ENCODE measurements at places on chromosomes 2 and 18.

DNA sequence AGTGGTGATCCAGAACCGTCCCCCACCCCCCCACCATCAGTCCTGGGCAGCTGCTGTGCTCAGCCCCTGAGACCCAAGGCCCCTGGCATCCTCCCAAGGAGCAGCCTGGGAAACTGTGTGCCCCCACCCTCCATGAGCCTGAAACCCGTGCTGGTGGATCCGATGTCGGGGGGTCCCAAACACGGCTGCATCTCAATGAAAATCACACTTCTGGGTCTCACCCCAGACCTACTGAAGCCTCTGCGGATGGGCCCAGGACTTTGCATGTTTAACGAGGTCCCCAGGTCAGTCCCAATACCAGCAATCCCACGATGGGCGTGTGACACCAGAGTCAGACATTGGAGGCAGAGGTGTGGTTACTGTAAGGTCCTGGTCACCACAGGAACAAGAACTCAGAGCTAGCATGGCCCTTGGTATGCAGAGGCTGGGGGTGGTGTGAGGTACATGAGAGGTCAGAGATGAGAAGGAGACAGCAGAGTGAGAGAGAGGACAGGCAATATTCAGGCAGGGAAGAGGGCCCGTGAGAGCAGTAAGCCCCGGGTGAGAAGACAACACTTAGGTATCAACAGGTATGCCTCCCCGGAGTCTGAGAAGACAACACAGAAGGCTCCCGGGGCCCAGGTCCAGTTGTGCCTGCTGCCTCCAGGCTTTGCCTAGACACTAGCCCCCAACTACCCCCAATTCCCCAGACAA is 32.6 kb downstream of the MRPL35 start:
- DNase-seq = no peak

DNA sequence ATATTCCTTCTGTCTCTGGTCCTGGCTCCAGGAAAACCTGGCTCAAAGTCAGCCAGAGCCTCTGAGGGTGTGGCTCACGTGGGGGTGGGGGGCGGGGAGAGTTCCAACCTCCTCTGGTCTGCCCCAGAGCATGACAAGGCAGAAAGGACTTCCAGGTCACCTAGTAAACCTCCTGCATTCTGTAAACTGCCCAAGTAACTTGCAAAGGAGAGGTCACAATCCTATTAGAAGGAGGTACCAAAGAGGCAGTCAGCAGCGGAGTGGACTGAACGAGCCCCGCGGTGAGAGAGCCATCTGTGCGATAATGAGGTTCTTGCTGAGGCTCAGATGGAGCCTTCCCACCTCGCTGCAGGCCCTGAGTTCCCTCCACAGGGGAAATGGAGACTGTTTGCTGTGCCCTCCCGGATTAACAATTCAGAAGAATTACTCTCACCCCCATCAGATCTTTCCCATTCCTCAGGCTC is 58.9 kb upstream of the GATA6 start:
- DNase-seq = no peak

DNA sequence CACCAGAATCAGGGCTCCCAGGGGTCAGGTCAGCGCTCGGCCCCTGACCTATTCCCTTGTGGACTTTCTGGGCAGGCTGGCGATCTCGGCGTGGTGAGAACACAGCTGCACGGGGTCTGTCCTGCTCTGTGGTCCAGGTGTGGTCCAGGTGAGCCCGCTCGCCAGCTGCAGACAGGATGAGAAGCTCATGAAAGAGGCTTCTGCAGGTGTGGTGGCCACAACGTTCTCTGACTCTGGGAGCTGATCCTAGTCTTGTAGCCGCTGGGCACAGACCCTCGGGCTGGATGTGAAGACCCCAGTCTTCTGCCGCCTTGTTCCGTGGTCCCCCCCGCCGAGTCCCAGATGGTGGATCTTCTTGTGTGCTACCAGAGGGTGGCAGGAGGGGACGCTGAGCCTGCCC is 129.7 kb downstream of the RTP5 start:
- DNase-seq = no peak

- no peak for DNase-seq
Measured at GRCh38 chr18:58813105-58813504, 51.6 kb upstream of the ZNF532 start.

DNA sequence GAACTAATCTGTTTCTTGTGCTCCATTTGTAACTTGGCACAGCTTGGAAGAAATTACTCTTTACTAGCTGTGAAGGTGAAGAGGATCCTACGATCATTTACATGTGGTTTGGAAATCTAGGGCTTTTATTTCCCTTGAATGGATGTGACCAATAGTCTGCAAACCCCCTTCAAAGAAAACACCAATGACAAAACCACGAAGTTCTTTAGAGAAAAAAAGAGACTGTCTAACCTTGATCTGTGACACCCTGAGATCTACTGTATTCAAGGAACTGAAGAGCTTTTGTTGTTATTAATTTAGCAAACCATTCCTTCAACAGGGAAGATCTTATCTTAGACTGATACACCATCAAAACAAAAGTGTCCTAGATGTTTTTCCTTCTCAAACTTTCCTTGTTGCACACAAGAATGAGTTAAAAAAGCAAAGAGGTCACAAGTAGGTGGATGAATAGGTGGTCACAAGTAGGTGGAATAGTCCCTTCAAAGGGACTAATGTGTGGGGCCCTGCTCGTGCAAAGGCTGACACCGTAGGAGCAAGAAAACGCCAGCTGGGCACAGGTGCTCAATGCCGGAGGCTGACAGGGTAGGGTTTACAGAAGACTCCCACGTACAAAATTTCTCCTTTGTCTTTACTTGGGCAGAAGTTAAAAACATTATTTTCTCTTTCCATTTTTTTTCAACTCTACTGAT is 95.6 kb upstream of the ITGB6 start:
- no peak for DNase-seq

DNA sequence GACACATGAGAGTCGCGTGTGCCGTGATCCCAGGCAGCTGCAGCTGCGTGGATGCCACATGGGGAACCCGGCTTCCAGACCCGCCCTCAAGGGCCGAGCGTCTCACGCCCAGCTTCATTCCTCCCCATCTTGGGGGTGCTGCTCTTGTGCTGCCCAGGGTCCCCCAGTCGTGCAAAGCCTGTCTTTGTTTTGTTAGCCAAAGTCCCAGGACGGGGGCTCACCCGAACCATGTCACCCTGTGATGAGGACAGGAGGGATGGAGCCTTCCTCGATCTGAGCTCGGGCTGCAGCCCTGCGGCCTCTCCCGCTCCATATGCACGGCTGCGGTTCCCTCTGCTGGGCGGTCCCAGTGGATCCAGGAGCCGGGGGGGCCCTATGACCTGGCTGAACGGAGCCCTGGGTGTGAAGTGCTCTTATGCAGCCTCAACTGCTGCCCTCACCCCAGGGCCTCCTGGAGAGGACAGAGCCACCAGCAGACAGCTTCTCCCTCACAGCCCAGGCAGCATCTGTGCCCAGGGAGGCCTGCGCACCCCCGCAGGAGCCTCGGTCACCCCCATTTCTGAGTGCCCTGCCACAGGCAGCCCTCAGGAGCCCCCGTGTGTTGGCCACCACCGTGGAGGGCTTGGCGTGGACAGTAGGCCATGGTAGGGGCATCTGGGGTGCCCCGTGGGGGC is 99.0 kb upstream of the CTDP1 start:
- DNase-seq = no peak

DNA sequence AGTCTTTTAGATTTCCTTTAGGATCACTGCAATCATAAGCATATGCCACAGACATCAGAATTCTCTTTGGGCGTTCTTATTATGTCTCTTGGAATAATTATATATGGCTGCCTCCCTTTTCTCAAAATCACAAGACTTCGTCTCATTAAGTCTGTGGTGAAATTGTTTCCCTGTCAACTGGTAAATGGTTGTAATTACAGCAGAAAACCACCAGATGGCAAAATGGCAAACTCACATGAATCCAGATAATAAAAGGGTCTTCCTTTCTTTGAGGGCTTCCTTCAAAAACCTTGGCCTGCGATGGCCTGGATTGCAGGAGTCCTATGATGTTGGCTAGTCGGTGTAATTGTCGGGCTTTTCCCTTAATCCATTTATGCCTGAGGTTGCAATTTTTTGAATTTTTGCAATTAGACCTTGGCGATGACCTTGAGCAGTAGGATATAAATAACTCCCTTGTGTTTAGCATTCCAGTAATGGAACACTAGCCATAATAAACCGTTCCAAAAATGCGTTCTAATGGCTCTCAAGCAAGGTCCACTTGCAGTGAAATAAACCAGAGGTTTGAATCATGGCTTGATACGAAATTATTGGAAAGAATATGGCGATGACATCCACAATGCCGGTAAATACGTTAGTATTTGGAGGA is 656.4 kb downstream of the MBD2 start:
- DNase-seq = no peak

DNA sequence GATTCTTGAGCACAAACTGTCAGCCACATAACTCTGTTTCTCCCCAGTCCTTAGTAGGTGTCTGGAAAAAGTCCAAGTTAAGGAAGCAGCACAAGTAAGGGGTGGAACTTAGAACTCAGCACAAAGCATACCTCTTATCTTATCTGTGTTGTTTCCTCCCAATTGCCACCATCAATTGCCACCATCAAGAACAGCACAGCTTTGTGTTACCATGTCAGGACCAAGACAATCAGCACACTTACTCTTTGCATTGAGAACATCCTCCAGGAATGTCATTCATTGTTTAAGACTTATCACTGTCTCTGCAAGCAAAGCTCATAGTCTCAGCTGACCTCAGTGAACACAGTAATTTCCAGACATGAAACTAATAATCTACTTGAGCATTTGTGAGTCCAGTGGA is 212.7 kb upstream of the FSHR start:
- no peak for DNase-seq

DNA sequence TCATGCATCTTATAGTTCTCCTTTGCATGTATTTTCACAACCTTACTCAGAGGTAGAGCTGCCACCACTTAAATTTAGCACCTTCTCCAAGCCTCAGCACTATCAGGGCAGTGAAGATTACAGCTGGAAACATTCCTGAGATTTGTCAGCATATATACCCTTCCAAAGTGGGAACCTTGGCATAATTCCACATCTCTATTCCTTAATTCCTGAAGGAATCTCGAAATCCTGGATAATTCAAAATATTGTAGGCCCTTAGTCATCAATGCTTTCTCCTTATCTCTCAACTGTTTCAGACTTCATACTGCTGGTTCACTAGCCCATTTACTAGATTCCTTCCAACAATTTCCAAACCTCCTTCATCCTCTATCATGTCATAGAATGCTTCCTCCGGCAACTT is 87.4 kb downstream of the ITSN2 start:
- no peak for DNase-seq

- peak; percentile 22 for DNase-seq
Measured at GRCh38 chr2:168773719-168774521, 28.5 kb upstream of the NOSTRIN start.

DNA sequence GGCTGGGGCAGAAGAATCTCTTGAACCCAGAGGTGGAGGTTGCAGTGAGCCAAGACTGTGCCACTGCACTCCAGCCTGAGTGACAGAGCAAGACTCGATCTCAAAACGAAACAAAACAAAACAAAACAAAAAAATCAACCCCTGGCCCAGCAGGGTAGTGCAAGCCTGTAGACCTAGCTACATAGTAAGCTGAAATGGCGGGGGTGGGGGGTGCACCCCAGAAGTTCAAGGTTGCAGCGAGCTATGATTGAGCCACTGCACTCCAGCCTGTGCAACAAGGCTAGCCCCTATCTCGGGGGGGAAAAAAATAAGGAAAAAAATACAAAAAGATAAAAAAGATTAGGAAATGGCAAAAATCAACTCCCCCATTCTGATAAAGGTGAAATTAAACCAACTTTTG is 6.4 kb downstream of the ATL2 start:
- no peak for DNase-seq

GRCh38 chr18:52343731-52344340 is 3.8 kb downstream of the DCC start:
- DNase-seq = no peak

DNA sequence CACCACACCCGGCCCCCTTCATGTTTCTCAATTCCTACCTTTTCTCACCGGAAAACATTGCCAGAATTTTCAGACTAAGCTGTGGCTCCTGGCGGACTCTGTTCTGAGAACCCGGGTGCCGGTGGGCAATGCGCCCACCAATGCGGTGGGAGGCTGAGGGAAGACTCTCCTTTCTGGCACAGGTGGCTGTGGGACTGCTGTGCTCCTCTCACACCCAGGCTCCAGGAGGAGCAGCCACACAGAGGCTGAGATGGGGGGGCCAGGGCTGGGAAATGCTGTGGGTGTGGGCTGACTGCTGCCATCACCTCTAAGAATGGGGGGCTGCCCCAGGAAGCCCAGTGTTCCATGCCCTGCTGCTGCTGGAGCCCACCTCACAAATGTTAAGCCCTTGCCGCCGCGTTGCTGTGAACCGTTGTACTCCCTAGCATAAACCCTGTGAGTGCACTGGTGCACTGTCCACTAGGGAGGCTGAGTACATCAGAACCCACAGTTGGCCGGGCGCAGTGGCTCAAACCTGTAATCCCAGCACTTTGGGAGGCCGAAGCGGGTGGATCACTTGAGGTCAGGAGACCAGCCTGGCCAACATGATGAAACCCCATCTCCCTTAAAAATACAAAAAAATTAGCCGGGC is 152.6 kb downstream of the LDLRAD4 start:
- no peak for DNase-seq

GRCh38 chr2:55309446-55309845 is 40.4 kb upstream of the MTIF2 start:
- peak; percentile 34 for DNase-seq

DNA sequence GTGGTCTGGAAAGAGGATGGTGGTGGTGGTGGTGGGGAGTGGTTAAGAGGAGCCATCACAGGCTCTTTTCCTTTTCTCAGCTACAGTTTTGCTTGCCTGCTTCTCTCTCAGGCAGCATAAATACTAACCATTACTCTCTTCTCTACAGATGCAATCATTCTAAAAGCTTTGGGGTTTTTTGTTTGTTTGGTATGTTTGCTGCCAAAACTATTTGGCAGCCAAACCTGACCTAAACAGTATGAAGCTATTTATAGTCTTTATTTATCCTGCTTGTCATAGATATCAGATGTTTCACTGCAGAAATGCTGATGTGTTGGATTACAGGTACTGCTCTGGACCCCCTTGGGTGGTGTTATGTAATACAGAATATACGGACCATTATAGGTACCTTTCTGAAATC is 15.3 kb downstream of the SIX3 start:
- DNase-seq = no peak

DNA sequence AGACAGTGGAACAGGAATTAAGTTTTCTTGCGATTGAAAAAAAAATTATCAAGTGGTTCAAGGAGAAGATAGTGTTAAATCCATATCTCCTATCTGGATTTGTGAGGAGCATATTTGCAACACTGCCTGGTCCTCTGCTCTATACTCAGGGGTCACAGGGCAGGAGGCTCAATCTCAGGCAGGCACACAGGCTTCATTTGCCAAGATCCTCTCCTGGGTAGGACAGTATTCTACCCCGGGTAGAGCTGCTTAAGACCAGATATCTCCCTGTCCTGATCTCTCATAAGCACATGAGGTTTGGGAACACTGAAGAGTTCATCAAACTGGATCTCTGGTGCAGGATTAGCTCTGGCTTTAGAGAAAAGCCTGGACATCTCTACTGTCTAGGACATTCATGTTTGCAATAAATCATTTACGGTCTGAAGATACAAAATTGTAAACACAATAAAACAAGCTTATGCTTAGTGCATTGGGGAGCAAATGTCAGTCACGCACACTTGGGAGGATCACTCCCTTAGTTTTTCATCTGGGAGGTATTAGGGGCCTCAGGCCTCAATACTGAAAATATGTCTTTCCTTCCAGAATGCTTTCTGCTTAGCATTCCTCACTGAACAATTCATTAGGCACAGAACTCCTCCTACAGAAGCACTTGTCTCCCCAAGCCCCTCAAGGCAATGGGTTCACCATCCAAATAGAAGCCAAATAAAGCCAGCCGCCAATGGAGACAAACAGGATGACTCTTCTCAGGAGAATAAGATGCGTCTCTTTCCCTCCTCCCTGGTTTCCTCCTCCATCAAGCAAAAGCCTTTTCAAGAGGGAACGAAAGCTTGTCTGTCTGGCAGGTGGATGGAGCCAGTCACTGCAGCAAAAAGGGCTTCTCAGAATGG is 34.1 kb upstream of the LCLAT1 start:
- no peak for DNase-seq

Data from amniotic stem cell (primary cell).